ENCODE measurements at places on chromosomes 5 and 9.

- DNase-seq, result no peak
Measured at GRCh38 chr9:126621919-126622735, 8.4 kb downstream of the LMX1B start.

DNA sequence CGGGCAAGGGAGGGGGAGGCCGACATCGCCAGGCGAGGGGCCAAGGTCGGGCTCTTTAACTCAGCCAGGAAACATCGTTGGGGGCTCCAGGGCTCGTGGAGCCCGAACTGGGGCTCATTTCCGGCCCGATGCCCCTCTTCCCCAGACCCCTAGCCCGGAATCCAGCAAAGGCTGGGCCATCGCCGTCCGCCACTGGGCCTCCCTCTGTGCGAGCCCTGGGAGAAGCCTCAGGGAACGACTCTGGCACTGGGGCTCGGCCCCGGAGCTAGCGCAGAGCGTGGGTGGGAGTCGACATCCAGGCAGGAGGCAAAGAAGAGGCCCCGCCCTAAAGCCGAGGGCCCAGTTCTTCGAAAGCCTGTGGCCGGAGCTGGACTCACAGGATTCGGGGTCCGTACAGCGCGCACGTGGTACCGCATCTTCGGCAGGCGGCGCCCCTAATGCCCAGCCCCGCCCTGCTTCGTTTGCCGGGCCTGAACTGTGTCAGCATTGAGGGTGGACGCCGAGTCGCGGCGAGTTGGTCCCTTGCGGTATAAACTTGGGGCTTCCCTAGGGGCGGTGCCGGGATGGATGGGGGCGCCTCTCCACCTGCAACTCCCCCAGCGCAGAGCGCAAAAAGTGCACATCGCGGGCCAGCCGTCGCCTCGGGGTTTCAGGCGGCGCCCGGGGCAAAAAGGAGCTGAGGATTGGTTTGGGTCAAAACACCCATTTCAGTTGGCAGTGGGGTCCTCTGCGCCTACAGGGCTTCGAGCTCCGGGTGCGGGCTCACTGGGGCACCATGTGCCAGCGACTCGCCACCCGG is 3.6 kb upstream of the PAX5 start:
- no peak for DNase-seq

- DNase-seq, result no peak
Measured at GRCh38 chr9:100377015-100377414, 24.3 kb upstream of the TEX10 start.

- no peak for DNase-seq
Measured at GRCh38 chr5:77983482-77984199, 207.5 kb upstream of the TBCA start.
